Fibroblast of villous mesenchyme (primary cell): ENCODE measurements at places on chromosomes 3 and 15. TPM values are rescaled to one million over a fixed set of nuclear protein-coding genes. Genes with fewer than 3 reads are reported as not detected.

DGKG gene
- total RNA-seq: under 0.01 and 0.32 TPM in 2 replicates

CLPX gene
- total RNA-seq: 35.1 and 44.5 TPM in 2 replicates

ZNF774 gene
- total RNA-seq: 1.6 and 1.7 TPM in 2 replicates

MRAS gene
- total RNA-seq: 46.4 and 53.5 TPM in 2 replicates

ROPN1 gene
- total RNA-seq: under 0.01 TPM in 1 of 2 replicates, not detected in the other

SCAMP5 gene
- total RNA-seq: 0.43 and 1.6 TPM in 2 replicates

CFAP100 gene
- total RNA-seq: not detected in 2 replicates

GALNT15 gene
- 4.7 and 8.4 TPM in 2 replicates for total RNA-seq

ZNF148 gene
- 28.3 and 42.7 TPM in 2 replicates for total RNA-seq

GXYLT2 gene
- total RNA-seq: 15.8 and 18.1 TPM in 2 replicates

GOLGA8H gene
- total RNA-seq: under 0.01 TPM in 1 of 2 replicates, not detected in the other

AADACL2 gene
- not detected in 2 replicates for total RNA-seq

CLCN2 gene
- 4.2 and 6.0 TPM in 2 replicates for total RNA-seq

FRMD4B gene
- under 0.01 TPM in 2 replicates for total RNA-seq

TMCO5A gene
- not detected in 2 replicates for total RNA-seq

TADA3 gene
- total RNA-seq: 92.4 and 109 TPM in 2 replicates

TTLL13 gene
- total RNA-seq: under 0.01 and 0.32 TPM in 2 replicates

SENP5 gene
- total RNA-seq: 41.2 and 63.9 TPM in 2 replicates

REC114 gene
- total RNA-seq: not detected in 2 replicates

FGF7 gene
- total RNA-seq: 75.7 and 369 TPM in 2 replicates

KLHL40 gene
- total RNA-seq: not detected in 2 replicates

SLC22A13 gene
- 0.32 and 0.43 TPM in 2 replicates for total RNA-seq

SETD2 gene
- 40.3 and 45.3 TPM in 2 replicates for total RNA-seq

LIPH gene
- total RNA-seq: under 0.01 TPM in 2 replicates

SLC41A3 gene
- total RNA-seq: 32.9 and 36.7 TPM in 2 replicates

RARRES1 gene
- total RNA-seq: 6.4 and 8.2 TPM in 2 replicates

CTXN2 gene
- total RNA-seq: not detected in 2 replicates

CPNE9 gene
- not detected in 2 replicates for total RNA-seq

OR5K2 gene
- not detected in 2 replicates for total RNA-seq

LRRC2 gene
- total RNA-seq: 2.2 and 5.2 TPM in 2 replicates

AADAC gene
- 0.32 TPM in 1 of 2 replicates, not detected in the other for total RNA-seq

NRG4 gene
- total RNA-seq: under 0.01 TPM in 2 replicates

UBE3A gene
- total RNA-seq: 71.2 and 96.7 TPM in 2 replicates

FSIP1 gene
- 0.97 and 2.6 TPM in 2 replicates for total RNA-seq

AKAP13 gene
- total RNA-seq: 116 and 164 TPM in 2 replicates

CPLX3 gene
- total RNA-seq: not detected in 2 replicates

IGF2BP2 gene
- 62.5 and 67.8 TPM in 2 replicates for total RNA-seq

LRTM1 gene
- total RNA-seq: not detected in 2 replicates

TAGLN3 gene
- under 0.01 TPM in 1 of 2 replicates, not detected in the other for total RNA-seq

IL17RE gene
- 0.43 and 0.64 TPM in 2 replicates for total RNA-seq

THPO gene
- total RNA-seq: 0.32 and 0.86 TPM in 2 replicates

OXNAD1 gene
- 9.0 and 9.5 TPM in 2 replicates for total RNA-seq

C3orf85 gene
- total RNA-seq: not detected in 2 replicates

FANCD2OS gene
- not detected in 2 replicates for total RNA-seq

LZTFL1 gene
- 13.2 and 18.6 TPM in 2 replicates for total RNA-seq

FEZF2 gene
- total RNA-seq: not detected in 2 replicates

CLASP2 gene
- 56.7 and 64.3 TPM in 2 replicates for total RNA-seq

EXD1 gene
- under 0.01 TPM in 1 of 2 replicates, not detected in the other for total RNA-seq

ZNF662 gene
- total RNA-seq: 3.5 and 3.9 TPM in 2 replicates
